Activated CD4-positive, CD25-positive, alpha-beta regulatory T cell (primary cell): ENCODE measurements at places on chromosomes 16 and 17.

DNA sequence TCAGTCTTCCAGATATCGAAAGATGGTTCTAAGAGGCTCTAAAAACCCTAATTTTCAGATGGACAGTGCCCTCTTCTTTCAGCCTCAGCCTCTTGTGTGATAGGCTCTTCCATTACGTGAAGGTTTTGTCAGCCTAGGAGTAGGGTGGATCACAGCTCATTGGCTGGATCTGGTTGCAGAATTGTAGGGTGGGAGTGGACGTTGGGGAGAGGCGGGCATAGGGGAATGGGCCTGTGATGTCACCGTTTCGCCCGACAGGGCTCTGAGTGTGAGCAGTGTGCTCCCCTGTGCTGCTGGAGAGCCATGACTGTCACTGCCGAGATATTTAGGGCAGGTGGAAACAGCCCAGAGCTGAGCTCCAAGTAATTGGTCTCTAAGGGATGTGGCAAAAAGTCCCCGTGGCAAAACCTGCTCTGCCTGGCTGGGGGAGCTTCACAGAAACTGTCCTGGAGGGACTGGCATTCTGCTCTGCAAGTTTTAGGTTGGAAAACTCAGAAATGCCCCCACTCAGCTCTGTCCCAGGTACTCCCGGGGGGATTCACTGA, 6.2 kb upstream of the WFIKKN1 start:
- DNase-seq: no peak

DNA sequence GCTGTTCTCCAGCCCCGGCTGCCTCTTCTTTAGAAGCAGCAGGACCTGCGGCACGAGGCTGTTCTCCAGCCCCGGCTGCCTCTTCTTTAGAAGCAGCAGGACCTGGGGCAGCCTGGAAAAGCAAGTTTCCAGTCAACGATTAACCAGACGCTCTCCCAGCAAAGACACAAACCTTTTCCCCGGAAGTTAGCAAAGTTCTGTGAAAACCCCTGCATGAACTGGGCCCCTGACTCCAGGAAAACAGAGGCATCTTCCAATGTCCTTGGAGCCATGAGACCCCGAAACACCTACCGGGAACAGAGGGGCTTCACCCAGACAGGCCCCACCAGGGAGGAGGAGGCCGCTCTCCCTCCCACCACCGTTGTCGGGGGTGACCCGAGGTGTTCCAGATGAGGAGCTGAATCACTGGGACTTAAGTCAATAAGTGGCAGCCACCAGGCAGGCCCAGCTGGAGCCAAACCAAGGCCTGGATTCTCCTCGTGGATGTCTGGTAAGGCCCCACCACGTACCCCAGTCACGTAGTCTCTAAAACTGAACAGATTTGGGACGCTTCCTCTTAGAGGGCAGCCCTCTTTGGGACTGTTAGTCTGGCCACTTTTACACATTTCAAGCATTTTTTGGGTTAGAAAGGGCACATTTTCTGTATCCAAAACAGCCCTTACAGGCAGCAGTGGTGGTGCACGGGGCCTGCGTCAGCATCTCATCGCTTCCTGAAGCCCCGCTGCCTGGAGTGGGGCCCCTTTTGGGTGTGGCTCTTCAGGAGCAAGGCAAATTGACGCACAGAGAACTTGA, at the start of gene RPH3AL:
RPH3AL (minus strand) TSS at position 387 of the 792 bp plus-strand sequence. CDS start 25,264 bp downstream, outside the sequence.
- no peak for DNase-seq

DNA sequence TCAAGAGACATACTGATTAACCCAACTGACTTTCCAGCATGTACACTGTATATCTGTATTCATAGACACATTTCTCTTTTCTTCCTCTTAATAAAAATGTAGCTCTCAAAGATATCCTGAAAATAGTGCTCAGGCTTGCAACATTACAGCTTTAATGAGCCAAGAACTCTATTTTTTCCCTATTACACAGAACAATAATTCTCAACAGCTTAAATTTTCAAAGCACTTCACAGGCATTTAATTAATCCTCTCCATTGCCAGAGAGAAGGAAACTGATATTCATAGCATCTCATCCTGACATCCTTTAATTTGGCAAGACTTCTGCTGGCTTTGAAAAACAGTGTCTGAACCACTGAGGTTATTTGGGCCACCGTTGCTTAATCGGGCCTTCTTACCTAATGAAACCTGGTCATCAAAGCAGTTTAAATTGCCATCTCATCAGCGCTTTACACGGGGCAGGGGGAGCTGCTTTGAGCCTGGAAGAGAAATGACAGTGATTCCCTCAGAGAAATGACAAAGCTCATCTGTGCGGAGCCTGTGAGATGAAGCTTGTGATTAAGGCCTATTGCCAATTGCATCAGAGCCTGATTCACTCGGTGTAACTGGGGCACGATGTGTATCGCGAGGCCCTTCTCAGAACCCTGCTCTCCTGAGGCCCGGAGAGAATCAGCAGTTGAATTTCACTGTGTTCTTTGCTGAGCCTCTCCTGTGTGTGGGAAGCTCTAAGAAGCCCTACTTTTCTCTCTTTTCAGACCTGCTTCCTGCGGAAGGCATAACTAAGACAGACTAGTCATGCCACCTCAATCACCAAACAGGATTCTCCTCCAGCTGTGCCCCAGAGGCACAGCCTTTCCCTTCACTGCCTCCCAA, 8.5 kb upstream of the SIAH1 start:
- DNase-seq: no peak

DNA sequence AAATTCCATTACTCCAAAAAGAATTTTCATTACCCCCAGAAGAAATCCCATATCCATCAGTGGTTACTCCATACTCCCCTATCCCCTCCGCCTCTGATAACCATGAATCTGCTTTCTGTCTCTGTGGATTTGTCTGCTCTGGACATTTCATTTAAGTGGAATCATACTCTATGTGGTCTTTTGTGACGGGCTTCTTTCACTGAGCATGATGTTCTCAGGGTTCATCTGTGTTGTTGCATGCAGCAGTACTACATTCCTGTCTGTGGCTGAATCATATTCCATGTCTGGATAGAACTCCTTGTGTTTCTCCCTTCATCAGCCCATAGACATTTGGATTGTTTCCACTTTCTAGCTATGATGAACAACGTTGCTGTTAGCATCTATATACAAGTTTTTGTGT, 59.5 kb upstream of the IRX3 start:
- DNase-seq: no peak

DNA sequence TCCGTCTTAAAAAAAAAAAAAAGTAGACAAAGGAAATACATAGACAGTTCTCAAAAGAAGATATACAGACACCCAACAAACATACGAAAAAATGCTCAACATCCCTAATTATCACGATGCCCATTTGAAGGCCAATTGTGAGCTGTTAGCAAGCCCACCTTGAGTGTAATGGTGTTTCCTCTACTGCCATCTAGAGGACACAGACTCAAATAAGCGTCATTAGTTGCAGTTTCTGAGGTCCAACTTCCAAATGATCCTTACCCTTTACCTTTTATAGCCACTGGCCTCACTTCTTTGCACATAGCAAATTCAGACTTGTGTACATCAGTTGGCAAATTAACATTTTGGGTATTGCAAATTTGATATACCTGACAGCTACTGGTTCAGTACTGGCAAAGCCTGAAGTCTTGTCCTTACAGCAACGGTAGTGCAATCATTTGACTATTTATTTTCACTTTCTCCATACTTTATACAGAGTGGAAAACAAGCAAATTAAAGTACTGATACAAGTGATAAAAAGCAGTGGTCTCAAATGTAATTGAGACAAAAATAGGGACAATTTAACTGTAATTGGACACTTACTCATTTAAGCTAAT, 536.3 kb upstream of the EEF2KMT start:
- no peak for DNase-seq

DNA sequence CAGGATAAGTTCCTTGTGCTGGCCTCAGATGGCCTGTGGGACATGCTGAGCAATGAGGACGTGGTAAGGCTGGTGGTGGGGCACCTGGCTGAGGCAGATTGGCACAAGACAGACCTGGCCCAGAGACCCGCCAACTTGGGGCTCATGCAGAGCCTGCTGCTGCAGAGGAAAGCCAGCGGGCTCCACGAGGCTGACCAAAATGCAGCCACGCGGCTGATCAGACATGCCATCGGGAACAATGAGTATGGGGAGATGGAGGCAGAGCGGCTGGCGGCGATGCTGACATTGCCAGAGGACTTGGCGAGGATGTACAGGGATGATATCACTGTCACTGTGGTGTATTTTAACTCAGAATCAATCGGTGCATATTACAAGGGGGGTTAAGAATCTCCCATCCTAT, 5.2 kb downstream of the PDP2 start:
- no peak for DNase-seq

DNA sequence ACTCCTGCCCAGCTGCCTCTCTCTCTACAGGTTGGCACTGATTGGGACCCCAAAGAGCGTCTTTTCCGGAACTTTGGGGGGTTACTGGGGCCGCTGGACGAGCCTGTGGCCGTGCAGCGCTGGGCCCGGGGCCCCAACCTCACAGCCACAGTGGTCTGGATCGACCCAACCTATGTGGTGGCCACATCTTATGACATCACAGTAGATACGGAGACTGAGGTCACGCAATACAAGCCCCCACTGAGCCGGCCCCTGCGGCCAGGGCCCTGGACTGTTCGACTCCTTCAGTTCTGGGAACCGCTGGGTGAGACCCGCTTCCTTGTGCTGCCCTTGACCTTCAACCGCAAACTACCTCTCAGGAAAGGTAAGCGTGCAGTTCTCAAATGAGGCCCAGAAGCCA, 12.3 kb downstream of the XYLT2 start:
- DNase-seq: no peak

- no peak for DNase-seq
These were observed 45.3 kb upstream of the FASN start for GRCh38 chr17:82143333-82143732.

DNA sequence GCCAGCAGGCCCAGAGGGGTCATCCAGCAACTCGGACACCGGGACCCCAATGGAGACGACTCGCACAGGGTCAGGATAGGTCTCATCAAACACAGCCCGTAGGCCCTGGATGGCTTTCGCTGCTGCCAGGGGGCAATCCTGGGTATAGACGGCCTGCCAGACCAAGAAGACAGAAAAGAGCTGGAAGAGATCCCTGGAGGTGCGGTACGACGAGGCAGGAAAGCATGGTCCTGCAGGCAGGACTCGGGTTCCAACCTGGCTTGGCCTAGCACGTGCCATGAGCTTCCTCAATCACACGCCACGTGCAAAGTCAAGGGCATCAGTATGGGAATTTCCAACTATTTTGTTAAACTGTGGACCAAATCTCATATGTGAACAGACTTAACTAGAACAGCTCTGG, 6.3 kb upstream of the EXOSC6 start:
- DNase-seq: no peak

GRCh38 chr16:56783344-56783743, 53.4 kb downstream of the NUP93 start:
- no peak for DNase-seq

GRCh38 chr16:89506791-89507191, 1.4 kb upstream of the SPG7 start:
- DNase-seq: no peak

GRCh38 chr16:17446661-17447060, 24.1 kb downstream of the XYLT1 start:
- no peak for DNase-seq
